ENCODE measurements at places on chromosomes 3 and 15.

GRCh38 chr15:33083232-33084081, 111.1 kb downstream of the FMN1 start:
- no peak for DNase-seq

GRCh38 chr3:60650171-60650570, 601.1 kb downstream of the FHIT start:
- no peak for DNase-seq

- peak; percentile 95 for DNase-seq
Measured at GRCh38 chr3:173395073-173395411, 2.5 kb upstream of the NLGN1 start.

DNA sequence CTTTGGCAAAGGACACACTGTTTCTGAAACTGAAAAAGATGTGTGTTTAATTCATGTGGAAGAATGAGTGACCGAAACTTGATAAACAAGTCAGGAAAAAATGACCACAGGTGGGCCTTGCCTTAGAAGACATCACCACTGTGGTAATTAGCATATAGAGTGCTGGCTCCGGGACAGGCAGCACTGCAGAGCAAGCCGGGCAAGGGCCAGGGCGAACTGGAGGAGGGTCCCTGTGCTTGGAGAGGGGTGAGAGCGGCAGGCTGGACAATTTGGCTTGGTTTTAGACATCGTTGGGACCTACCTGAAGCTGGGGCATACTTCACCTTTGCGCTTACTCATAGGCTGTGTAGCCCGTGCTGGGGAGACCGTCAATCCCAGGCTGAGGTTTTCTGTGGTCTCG, 8.2 kb downstream of the RTP3 start:
- no peak for DNase-seq

DNA sequence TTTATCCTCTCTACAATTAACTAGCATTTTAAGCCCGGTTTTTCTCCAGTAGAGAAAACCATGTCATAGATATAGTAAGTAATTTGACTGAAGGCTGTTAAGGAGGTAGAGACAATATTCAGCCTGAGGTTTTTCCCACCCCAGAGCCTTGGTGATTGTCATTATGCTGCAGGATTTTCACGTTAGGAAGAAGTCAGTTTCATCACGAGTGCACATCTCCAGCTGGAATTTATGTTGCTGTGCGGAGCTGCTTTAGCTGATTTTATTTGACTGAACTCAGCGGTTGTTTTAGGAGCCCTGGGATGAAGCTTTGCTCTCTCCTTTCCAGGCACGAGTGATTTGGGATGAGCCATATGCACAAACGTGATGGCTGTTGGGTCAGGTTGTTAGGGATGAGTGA, 271.3 kb upstream of the RGMA start:
- DNase-seq, result no peak

- DNase-seq, result no peak
Measured at GRCh38 chr15:55494931-55495330, 13.1 kb downstream of the DNAAF4 start.

DNA sequence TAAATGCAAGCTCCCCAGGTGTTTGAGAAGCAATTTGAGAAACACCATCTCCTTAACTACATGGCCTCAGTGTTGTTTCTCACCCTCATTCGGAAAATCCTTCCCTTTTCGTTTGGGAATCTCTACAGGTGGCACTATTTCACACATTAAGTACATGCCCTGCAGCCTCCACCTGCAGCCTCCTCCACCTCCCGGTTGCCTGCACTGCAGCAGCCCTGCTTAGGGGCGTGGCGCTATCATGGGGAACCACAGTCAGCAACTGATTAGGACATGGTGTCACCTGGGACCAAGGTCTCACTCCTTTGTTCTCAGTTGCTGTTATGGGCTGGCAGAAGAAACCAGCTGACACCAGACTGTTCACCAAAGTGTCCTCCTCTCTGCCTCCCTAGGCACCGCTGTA, 11.7 kb upstream of the ZNF774 start:
- DNase-seq, result peak; percentile 19
